ENCODE measurements at places on chromosomes 6 and 20.

DNA sequence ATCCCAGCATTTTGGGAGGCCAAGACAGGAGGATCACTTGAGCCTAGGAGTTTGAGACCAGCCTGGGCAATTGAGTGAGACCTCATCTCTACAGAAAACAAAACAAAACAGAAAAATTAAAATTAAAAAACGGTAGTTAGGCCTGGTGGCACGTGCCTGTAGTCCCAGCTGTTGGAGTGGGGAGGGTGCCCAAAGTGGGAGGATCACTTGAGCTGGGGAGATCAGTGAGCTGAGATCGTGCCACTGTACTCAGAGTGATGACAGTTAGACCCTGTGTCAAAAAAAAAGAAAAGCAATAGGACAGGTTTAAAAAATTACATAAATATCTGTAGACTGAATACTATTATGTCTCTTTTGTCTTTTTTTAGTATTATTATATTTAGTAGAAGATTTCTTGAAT is 64.3 kb downstream of the ITCH start:
- H3K4me3 ChIP-seq = no peak overlapping the region
- H3K4me1 ChIP-seq = no peaks in the 10 kb centered on the region
- H3K27ac ChIP-seq = no peak overlapping the region
- no peak for DNase-seq

DNA sequence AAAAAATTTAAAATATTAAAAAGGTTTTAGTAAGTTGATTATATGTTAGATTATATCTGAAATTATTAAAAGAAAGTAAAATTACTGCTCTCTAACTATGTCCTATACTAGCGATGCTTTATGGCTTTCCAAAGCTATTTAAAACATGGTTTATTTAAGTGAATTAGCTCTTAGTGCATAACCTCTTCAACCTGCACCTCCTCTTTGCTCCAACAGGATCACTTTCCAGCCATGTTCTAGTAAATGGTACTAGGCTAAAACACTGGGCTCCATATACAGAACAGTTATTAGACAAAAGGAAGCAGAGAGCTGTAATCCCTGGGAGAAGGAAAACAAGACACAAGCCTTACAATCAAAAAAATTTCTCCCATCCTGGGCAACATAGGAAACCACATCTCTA is 314.9 kb upstream of the ECI2 start:
- H3K4me1 ChIP-seq = no peaks in the 10 kb centered on the region
- H3K27ac ChIP-seq = no peak overlapping the region
- DNase-seq = no peak
- no peaks in the 10 kb centered on the region for H3K36me3 ChIP-seq
- H3K27me3 ChIP-seq = no peaks in the 10 kb centered on the region

GRCh38 chr20:9485614-9486340 is 28.6 kb upstream of the LAMP5 start:
- DNase-seq = no peak
- H3K4me3 ChIP-seq = no peak overlapping the region
- H3K36me3 ChIP-seq = no peaks in the 10 kb centered on the region
- no peaks in the 10 kb centered on the region for H3K4me1 ChIP-seq
- no peaks in the 10 kb centered on the region for H3K27me3 ChIP-seq

- DNase-seq = no peak
- H3K36me3 ChIP-seq = no peaks in the 10 kb centered on the region
- peak overlapping the region; percentile 35 for H3K4me3 ChIP-seq
- no peaks in the 10 kb centered on the region for H3K27me3 ChIP-seq
- H3K27ac ChIP-seq = peak overlapping the region; percentile 98
Measured at GRCh38 chr20:47356220-47356525, 326 bp downstream of the ZMYND8 start.

DNA sequence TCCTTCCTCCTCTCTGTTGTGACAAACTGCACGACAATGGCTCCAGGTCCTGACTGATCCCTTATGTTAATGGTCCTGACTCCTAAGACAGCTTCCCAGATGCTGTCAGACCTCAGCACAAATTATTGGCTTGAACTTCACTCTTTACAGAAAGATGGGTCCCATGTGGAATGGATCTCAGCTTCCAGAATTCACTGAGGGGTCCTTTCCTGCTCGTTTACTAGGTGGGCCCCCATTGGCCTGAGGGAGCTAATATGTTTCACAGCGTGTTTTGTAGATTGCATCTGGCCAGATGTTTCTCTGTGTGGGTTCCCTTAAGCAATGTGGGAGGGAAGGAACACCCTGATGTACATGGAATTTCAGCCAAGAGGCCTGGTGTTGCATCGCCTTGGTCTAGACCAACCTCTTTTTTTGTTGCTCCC is 826.6 kb downstream of the MAFB start:
- no peaks in the 10 kb centered on the region for H3K36me3 ChIP-seq
- DNase-seq = no peak
- H3K27ac ChIP-seq = no peak overlapping the region
- H3K4me3 ChIP-seq = no peak overlapping the region

DNA sequence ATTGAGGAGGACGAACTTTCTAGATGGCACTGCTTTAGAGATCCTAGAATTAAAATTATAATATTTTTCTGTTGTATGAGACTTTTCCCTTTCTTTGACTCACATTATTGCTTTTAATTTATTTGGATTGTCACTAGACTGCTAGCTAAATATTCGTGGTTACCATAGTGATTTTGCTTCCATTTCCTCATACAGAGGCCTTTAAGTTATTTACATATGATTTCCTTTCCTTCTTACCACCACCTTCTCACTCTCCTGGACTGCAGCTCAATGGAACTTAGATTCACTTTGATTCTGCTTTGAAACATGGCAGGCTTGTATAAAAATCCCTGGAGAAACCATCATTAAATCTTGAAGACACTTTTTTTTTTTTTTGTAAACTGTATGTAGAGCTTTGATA is 222.9 kb downstream of the LAMA2 start:
- DNase-seq = no peak
- peaks cover 31% of the 10 kb centered on the region for H3K4me1 ChIP-seq
- no peak overlapping the region for H3K27ac ChIP-seq
- H3K36me3 ChIP-seq = no peaks in the 10 kb centered on the region

- H3K27me3 ChIP-seq = no peaks in the 10 kb centered on the region
- no peaks in the 10 kb centered on the region for H3K4me1 ChIP-seq
- H3K4me3 ChIP-seq = no peak overlapping the region
- H3K27ac ChIP-seq = no peak overlapping the region
- no peak for DNase-seq
Measured at GRCh38 chr6:49799090-49799489, 12.0 kb upstream of the PGK2 start.

DNA sequence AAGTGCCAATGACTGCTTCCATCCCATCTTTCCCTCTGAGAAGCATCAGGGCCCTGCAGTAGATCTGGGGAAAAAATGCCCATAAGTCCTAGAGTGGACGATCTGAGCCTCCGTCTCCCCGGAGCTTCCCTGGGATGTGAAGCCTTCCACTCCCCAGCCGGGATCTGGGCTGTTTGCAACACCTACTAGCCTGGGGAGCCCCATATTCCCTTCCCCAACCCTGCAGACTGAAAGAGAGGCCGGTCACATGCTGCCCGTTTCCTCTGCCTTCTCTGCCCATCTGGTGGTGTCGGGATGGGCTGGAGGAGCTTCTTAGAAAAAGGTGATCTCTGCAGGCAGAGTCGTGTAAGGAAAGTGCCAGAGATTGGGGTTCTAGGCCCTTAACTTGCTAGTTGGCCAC is 1.1 kb downstream of the SNPH start:
- peak overlapping the region; percentile 80 for H3K27ac ChIP-seq
- no peaks in the 10 kb centered on the region for H3K36me3 ChIP-seq
- DNase-seq = no peak
- H3K4me1 ChIP-seq = peaks cover 37% of the 10 kb centered on the region

- H3K4me1 ChIP-seq = no peaks in the 10 kb centered on the region
- DNase-seq = no peak
- H3K4me3 ChIP-seq = no peak overlapping the region
- peaks cover 38% of the 10 kb centered on the region for H3K36me3 ChIP-seq
- no peaks in the 10 kb centered on the region for H3K27me3 ChIP-seq
- H3K27ac ChIP-seq = no peak overlapping the region
Measured at GRCh38 chr20:18190338-18191233, 52.9 kb downstream of the KAT14 start.

- no peak for DNase-seq
- H3K27me3 ChIP-seq = peaks cover 35% of the 10 kb centered on the region
- H3K36me3 ChIP-seq = no peaks in the 10 kb centered on the region
- H3K27ac ChIP-seq = no peak overlapping the region
- no peak overlapping the region for H3K4me3 ChIP-seq
- no peaks in the 10 kb centered on the region for H3K4me1 ChIP-seq
Measured at GRCh38 chr20:2783908-2784566, 16.4 kb downstream of the CPXM1 start.

DNA sequence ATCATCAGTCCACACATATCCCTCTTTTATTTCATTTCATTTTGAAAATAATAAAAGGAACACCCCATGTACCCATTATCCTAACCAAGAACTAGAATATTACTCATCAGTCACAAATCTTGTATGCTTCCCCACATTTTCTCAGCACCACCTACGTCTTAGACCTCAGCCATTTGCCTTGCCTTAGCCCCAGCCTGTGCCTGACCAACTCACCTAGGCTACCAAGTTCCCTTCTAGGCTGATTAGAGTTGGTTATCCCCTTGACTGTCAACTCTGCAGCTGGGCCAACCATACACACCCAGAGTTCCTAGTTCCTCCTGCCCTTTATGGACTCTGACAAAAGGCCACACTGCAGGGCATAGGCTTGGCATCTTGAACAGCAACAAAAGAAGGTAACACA is 33.4 kb upstream of the IPCEF1 start:
- no peaks in the 10 kb centered on the region for H3K4me1 ChIP-seq
- no peaks in the 10 kb centered on the region for H3K36me3 ChIP-seq
- H3K4me3 ChIP-seq = no peak overlapping the region

DNA sequence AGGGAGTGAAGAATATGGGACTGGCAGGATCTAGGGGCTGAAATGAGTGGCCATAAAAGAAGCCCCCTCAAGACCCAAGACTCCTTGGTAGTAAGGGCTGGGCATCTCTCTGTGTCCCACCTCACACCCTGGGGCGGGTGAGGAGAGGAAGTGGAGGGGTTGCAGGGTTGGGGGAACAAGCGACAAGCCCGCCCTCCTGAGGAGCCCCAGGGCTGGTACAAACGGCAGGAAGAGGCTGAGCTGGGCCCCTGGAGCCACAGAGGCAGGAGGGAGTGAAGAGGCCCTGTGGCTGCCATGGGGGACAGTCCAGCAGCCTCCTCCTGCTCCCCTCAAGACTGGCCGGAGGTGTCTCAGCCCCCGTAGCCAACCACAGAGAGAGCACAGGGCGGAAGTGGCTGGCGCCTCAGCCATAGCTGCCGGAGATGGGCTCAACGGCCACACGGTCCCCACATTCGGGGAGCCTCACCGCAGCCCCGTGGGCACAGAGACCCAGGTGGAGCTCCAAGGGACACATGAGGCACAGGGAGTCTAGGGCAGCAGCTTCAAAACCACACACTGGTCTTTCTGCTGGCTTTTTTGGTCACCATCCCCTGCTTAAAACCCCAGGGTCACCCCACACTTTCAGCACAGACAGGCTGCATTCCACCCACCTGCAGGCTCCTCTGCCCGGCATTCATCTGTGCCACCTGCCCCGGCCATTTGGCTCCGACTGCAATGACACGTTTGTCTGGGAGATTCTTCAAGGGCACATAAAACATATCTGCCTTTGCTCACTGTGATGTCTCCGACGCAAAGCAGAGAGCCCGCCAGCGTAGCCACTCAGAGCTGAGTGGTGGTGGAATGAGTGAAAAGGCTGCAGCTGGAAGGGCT is 524 bp downstream of the C20orf203 start:
- no peak for DNase-seq
- H3K27me3 ChIP-seq = no peaks in the 10 kb centered on the region
- H3K27ac ChIP-seq = no peak overlapping the region
- H3K4me3 ChIP-seq = no peak overlapping the region
- no peaks in the 10 kb centered on the region for H3K36me3 ChIP-seq
